Activated gamma-delta T cell (primary cell): ENCODE measurements at places on chromosomes 1 and 21.

- DNase-seq, result no peak
Observed at GRCh38 chr21:31426235-31426797, 82.3 kb upstream of the TIAM1 start.

GRCh38 chr1:34057347-34058130 lies 107.5 kb downstream of the CSMD2 start:
- DNase-seq, result no peak

- DNase-seq, result no peak
Observed at GRCh38 chr1:201376464-201377374, 761 bp downstream of the TNNT2 start.

- DNase-seq, result no peak
Observed at GRCh38 chr1:35533586-35533985, 23.6 kb downstream of the KIAA0319L start.

GRCh38 chr1:119546641-119547040 lies 39.6 kb downstream of the HSD3B1 start:
- DNase-seq, result no peak

GRCh38 chr1:81757398-81758020 lies 43.2 kb upstream of the ADGRL2 start:
- DNase-seq, result no peak

GRCh38 chr1:185811073-185811709 lies 77.0 kb downstream of the HMCN1 start:
- DNase-seq, result no peak

DNA sequence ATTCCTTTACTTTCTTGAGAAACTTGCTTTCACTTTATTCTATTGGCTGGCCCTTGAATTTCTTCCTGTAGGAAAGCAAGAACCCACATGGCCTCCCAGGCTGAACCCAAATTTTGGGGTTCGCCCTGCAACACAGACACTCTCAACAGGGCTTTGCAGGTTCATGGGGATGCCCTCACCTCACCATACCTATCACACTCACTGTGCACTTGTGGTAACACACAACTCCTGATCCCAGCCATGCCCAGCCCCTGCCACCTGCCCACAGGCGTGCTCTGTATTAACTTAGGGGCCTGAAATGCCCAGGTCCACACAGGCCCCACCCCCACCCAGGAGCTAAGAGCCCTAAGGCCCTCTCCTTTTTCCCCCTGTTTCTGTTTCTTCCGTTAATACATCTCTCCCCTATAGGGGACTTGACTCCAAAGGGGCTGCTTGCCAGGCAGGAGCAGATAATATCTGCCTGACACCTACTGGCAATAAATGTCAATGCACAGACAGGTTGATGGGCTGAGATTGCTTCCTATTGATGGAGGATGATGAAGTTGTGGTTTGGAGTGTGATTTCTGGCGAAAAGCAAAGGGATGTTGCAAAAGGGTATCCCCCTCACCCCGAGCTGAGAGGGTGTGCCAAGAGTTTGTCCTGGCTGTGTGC lies 171.5 kb downstream of the AJAP1 start:
- DNase-seq, result no peak

- DNase-seq, result no peak
Observed at GRCh38 chr21:16082038-16082816, 352.4 kb downstream of the USP25 start.

DNA sequence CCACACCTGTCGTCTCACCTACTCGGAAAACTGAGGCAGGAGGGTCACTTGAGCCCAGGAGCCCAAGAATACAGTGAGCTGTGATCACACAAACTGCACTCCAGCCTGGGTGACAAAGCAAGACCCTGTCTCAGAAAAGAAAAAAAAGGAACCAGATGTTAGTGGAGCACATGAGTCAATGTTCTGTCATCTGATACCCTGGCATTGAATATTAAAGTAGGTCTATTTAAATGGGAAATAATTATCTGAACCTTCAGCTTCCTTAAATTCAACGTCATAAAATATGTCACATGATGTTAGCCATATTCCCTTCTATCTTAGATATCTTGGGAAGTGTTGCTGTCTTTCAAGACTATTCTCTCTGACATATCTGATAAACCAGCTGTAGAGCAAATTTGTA lies 47.3 kb downstream of the NCAM2 start:
- no peak for DNase-seq

DNA sequence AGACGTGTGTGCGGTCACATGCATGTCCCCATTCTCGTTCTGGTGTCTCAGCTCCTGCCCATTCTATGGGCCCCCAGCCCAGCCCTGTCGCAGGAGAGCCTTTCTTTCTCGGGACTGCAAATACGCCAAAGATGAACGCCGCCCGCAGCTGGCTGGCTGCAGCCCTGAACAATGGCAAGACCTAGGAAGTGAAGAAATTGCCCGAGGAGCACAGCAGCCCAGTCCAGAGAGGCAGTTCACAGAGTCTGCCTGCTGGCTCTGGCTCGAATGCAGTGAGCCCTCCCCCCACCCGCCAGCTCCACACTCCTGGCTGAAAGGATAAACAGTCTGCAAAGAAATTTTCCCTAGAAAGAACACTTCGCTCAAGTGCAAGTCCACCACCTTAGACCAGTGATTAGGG lies 23.3 kb downstream of the PAX7 start:
- no peak for DNase-seq

DNA sequence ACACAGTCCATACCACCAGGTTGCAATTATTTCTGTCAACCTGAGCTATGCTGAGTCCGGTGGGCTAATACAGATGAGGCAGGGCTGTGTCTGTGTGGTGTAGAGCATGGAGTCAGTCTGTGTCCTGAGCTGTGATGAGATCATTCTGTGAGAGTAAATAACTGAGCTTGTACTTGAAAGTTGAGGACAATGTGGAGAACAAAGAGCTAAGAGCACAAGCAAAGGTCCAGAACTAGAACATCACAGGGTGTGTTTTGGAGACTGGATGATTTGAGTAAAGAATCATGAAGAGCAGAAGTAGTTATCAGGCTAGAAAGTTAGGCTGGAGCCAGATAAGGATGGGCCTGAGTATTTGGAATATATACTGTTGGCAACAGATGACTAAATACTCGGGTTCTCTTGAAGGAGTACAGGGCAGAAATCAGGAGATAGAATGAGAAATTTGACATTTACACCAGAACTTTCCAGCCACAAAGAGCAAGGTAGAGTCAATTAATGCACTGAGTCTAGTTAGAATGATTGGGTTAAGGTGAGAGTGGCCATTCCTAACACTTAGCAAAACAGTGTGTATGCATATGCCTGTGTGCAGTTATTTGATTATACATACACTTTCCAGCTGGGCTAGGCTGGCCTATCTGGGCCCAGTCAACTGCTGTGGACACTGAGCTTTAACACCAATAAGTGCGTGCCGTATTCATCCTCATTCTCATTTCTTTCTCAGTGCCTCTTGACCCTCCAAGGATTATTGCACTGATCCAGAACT lies 48.8 kb downstream of the LEPR start:
- DNase-seq, result no peak

GRCh38 chr1:196074182-196074581 lies 534.1 kb downstream of the KCNT2 start:
- DNase-seq, result no peak

DNA sequence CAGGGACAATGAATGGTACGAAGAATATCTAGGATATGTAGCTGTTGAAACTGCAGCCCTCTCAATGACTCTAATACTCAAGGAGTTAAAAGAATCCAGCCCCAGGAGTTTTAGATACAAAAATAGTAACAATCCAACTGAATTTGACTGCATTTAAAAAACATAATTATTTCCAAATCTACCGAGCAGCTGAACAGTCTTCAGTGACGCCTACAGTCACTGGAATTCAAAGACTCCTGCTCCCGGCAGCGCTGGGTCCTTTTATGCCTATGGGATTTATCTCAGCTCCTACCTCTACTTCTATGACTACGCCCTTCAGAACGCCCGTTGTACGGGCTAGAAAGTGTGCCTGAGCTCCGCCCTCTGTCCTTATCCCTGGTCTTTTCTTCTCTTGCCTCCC lies 55.7 kb downstream of the WARS2 start:
- no peak for DNase-seq

DNA sequence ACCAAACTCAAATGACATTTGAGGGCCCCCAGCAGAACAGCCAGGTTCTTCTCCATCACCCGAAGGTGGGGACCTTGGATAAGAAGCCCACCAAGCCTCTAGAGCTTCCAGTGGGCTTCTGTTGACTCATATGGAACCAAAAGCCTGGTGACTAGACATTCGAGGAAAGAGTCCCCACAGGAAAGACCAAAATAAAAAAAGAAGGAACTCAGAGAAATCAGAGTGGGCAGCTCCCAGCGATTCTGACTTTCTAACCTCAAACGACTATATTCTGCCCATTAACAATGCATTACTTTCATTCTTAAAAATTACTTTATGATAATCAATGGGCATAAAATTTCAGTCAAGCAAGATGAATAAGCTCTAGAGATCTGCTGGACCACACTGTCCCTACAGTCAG lies 9.6 kb upstream of the CHIT1 start:
- DNase-seq, result no peak

GRCh38 chr1:206558794-206559671 lies 51.7 kb downstream of the RASSF5 start:
- DNase-seq, result no peak

DNA sequence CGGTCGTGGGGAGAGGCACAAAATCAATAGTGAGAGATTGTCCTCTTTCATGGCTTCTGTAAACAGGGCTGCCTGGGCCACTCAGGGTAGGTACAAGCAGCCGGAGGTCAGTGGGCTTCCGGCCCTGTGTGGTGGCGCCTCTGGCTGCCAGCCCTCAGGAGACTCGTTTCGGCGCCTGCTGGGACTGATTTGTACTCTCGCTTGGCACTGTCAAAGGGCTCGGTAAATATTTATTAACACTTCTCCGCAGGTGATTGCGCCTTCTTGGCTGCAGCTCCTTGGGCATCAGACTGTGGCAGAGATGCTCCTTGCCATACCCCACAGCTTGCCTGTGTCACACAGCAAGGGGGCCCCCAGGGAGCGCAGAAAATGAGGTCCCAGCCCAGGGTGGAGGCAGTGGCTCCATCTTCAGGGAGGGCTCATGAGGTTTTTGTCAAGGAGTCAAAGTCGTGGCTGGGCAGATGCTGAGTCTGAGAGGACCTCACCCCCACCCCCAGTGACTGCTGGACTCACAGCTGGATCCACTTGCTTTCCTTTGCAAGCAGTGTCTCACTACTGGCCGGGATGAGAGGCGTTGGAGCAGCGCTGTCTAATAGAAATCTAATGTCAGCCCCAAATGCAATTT lies 262.5 kb downstream of the GRIK3 start:
- DNase-seq, result no peak

GRCh38 chr1:38344716-38345115 lies 298.1 kb upstream of the POU3F1 start:
- no peak for DNase-seq

GRCh38 chr1:205449750-205450443 lies 5.9 kb downstream of the BLACAT1 start:
- no peak for DNase-seq

DNA sequence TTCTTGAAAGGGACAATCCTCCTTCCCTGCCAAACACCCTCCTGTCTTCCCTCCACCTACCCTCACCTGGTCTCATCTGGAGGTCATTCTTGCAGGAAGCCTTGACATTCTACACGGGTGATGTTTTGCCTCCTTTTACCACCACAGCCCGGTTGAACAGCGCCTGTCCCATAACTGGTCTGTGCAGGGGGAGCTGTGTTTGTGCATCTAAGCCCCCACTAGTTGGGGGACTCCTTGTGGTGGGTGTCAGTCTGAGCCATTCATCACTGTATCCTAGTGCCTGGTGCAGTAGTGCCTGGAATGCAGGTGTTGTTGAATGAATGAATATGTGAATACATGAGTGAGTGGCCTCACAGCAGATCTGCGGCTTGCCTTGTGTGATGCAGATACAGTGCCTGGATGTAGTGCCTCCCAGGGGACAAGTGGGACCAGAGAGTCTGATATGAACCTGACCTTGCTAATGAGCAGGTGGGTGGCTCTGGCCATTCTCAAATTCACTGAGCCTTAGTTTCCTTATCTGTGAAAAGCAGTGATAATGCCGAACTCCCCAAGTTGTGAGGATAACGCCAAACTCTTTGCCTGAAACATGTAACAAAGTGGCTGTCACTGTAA lies 79.8 kb downstream of the OMA1 start:
- no peak for DNase-seq

- DNase-seq, result no peak
Observed at GRCh38 chr21:41763398-41763931, 3.4 kb downstream of the RIPK4 start.

DNA sequence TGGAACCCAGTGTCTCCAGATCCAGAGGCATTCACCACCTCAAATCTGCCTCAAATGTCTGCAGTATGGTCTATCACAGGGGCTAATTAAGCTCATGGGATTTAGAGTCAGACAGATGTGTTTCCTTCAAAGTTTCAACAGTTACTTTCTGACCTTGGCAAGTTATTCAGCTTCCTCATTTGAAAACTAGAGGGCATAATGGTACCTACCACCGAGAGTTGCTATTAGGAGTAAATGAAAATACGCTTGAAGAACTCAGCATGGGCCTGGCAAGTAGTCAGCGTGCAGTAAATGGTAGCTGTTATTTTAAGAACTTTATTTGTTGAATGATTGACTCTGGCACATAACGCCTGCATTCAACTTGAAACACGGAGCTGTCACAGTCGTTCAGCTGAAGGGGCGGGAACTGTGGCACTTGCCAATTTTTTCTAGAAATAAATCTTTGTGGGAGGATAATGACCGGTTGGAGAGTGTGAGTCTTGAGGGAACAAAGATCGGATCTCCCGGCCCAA lies 1.2 kb upstream of the CAP1 start:
- no peak for DNase-seq

DNA sequence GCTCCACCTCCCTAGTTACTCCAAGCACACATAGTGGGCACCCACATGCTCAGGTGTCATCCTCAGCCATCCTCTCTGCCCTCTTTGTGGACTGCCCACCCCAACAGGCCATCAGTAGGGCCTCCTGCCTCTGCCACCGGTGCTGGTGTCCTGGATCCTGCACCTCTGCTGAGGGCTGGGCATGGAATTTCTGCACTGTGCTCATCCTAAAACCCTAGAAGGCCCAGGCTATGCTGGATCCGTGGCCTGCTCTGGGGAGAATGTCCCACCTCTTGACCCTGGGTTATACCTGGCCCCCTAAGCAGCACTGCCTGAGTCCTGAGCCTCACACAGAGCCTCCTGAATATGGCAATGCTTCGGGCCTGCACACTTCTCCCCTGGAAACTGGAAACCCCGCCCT lies 318.3 kb downstream of the MATN1 start:
- no peak for DNase-seq

- no peak for DNase-seq
Observed at GRCh38 chr21:38787461-38788274, 18.1 kb upstream of the ETS2 start.

- no peak for DNase-seq
Observed at GRCh38 chr1:55597910-55598309, 382.7 kb upstream of the USP24 start.

- DNase-seq, result no peak
Observed at GRCh38 chr1:154614901-154615300, 6.9 kb upstream of the ADAR start.

GRCh38 chr1:44290250-44291094 lies 64.6 kb downstream of the ERI3 start:
- no peak for DNase-seq
